ENCODE measurements at places on chromosomes 12 and 14. TPM values are rescaled to one million over a fixed set of nuclear protein-coding genes. Genes with fewer than 3 reads are reported as not detected.

DNA sequence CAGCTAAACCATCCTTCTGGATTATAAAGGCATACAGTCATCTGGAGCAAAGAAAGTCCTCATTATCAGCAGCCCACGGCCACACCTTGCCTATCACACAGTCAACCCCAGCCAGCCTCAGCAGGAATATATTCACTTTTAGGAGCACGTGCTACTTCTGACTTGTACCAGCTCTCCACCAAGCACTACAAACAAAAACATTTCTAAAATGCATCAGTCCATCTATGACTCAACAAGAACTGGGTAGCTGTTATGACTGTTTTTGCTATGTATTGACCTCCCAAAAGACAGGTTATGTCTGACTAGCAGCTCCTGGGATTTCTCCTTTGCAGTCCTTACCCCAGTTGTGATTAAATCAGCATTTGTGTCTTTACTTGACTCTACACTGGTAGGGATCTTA, 31.2 kb downstream of the NUAK1 start:
- peak; percentile 18 for DNase-seq

GRCh38 chr14:50578433-50578832, 18.5 kb downstream of the ATL1 start:
- no peak for DNase-seq

GRCh38 chr14:97277711-97278110, 480.5 kb downstream of the VRK1 start:
- DNase-seq: no peak

DNA sequence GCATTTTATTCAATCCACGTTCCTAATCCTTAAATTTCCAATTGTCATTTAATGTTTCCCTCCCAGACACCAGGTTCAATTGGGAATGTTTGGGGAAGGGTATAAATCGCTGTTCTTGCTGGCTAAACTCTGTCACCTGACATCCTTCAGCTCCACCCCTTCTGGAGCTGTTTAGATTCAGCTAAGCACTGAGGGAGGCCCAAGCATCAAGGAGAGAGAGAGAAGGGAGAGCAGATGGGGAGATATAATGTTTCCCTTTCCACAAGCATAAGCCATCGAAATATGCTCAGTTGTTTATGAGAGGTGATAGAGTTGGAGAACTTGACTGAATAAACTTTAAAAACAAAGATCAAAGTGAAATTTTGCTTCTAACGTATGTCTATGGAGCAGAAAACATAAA, 1.8 kb downstream of the ABCC9 start:
- DNase-seq: no peak

Gene WNT1
- polyA plus RNA-seq: not detected

Measured in endothelial cell of umbilical vein (primary cell).